ENCODE measurements at places on chromosomes 16 and 17. TPM values are rescaled to one million over a fixed set of nuclear protein-coding genes. Genes with fewer than 3 reads are reported as not detected.

DNA sequence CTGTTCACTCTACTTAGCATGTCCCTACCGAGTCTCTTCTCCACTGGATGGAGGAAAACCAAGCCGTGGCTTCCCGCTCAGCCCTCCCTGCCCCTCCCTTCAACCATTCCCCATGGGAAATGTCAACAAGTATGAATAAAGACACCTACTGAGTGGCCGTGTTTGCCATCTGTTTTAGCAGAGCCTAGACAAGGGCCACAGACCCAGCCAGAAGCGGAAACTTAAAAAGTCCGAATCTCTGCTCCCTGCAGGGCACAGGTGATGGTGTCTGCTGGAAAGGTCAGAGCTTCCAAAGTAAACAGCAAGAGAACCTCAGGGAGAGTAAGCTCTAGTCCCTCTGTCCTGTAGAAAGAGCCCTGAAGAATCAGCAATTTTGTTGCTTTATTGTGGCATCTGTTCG lies 2.8 kb upstream of the LPCAT2 start:
- no peak for DNase-seq

- no peak for DNase-seq
These were observed 5.7 kb upstream of the PRPSAP1 start for GRCh38 chr17:76359375-76359774.

GRCh38 chr17:78356101-78356713 lies 3.7 kb downstream of the SOCS3 start:
- DNase-seq = peak; percentile 89

DNA sequence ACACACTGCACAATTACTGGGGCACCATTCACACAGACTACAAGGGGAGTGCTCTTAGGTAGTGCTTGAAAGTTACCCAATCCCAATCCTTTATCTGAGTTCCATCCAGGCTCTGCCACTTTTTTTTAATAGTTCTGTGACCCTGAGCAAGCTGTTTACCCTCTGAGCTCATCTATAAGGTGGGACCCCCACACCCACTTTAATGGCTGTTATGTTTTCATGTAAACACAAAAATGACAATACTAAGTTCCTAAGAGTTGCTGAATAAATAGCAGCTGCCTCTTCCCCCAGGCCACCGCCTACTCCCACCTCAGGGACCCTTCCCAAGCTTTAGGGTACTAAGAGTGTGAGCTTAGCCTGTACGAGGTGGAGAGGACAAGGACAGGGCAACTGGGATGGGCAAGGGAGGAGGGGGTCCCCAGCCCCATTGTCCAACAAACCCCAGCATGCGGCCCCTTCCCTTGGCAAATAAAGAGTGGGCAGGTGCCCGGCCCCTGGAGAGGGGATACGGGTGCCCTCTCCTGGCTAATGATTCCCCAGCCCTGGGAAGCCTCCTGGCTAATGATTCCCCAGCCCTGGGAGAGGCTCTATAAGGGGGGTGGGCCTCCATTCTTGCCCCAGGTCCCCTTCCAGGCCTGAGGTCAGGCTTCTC lies 14.6 kb downstream of the SLC13A2 start:
- no peak for DNase-seq

DNA sequence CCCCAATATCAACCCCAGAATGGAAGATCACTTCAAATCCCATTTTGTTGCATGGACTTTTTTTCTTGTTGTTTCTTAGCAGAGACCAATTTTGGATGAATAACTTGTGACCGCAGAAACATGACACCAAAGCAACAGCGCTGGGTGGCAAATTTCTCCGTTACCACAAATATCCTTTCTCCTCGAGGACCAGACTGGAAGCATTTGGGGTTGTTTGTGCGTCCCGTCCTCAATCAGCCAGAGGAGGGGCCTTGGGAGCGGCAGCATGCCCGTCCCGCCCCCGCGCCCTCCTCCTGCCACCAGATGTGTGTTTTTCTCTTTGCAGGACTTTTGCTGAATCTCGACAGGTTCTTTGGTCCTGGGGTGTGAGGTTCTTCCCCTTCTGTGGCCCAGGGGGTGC lies 282.5 kb upstream of the FOXF1 start:
- no peak for DNase-seq

DNA sequence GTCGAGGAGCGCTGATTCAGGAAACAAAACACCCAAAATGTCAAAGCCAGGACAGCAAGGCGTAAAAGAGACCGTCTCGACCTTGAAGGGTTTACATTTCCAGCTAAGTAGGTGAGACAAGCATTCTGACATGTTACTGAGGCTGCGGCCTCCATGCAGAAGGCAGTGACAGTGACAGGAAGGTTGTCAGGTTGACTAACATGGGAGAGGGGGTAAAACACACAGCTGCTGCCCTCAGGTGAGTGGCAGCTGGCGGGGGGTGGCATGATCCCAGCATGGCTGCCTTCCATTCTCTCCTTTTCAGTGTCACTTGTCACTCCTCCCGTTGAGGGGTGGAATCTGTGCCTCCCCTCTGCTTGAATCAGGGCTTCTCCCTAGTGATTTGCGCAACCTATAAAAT lies 31.9 kb upstream of the CRHR1 start:
- DNase-seq = no peak

DNA sequence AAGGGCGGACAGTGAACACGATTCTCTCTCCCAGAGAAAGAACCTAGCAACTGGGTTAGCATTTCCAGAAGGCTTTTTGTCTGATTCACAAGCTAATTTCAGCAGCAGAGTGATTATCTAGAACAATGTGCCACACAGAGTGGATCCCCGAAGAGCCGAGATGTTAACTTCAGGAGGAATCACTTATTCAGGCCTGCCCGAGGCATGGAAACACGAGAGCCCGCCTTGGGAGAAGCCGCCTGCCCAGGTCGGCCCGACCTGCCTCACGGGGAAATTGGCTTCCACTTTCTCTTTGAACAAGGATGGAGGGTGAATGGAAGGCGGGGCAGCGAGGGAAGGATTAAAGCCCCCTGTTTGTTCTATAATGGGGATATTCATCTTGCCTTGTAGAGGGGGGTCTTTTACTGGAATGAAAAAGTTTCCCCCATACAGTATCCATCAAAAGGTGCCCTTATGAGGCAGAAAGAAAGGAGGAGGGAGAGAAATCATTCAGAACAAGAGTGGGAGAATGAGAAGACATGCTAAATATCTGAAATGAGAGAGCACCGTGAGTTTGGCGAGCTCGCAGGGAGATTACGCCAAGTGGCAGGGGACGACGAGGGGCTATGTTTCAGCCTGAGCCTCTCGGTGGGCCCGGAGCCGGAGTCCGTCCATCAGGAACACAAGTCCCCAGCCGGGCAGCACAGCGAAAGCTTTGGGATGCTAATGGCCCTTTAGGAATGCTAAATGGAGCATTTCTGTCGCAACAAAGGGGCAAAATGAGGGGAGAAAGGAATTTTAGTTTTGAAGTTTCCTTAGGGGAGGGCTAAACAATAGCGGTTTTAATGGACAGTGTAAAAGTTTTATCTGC lies 33.0 kb downstream of the NTN1 start:
- DNase-seq = no peak

The NEURL4 gene
- total RNA-seq = 9.8 TPM

DNA sequence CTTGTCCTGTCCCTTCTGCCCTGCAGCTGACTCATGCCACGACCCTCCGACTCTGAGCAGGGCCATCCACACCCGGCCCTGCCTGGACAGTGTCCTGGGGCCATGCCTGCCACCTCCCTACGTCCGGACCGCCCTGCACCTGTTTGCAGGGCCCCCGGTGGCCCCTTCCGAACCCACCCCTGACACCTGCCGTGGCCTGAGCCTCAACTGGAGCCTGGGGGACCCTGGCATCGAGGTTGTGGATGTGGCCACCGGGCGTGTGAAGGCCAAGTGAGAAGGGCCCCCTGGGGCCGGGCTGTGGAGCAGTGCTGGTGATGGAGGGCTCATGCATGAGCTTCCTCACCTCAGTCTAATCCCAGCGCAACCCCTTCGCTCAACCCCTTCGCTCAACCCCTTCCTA lies 5.1 kb downstream of the ADAD2 start:
- DNase-seq = no peak

- DNase-seq = no peak
These were observed 4.0 kb downstream of the PRSS53 start for GRCh38 chr16:31084584-31085302.

GRCh38 chr16:9138731-9139501 lies 47.5 kb downstream of the HAPSTR1 start:
- peak; percentile 43 for DNase-seq

The KRT17 gene
- total RNA-seq = 0.29 TPM

GRCh38 chr17:74798239-74798707 lies 22.1 kb upstream of the NAT9 start:
- peak; percentile 70 for DNase-seq

- DNase-seq = no peak
These were observed 1.8 kb upstream of the PRSS22 start for GRCh38 chr16:2859686-2860265.

- DNase-seq = no peak
These were observed 686 bp upstream of the MTSS2 start for GRCh38 chr16:70686376-70687101.

GRCh38 chr16:53768593-53768992 lies 64.6 kb downstream of the FTO start:
- peak; percentile 82 for DNase-seq

- DNase-seq = no peak
These were observed 11.8 kb downstream of the TEX14 start for GRCh38 chr17:58680038-58680369.

DNA sequence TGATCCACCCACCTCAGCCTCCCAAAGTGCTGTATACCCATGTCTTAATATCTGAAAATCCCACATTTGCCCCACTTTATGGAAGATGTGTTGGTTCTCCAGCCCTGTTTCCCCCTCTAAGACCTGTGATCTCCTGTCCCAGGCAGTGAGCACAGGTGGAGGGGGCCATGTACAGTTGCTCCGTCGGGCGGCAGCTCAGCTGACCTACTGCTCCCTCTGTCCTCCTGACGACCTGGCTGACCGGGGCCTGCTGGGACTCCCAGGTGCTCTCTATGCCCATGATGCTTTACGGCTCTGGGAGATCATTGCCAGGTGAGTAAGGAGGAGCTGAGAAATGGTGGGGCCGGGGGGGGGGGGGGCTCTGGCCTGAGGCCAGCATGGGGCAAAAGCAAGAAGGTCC lies 6.7 kb upstream of the RNASEK start:
- no peak for DNase-seq

DNA sequence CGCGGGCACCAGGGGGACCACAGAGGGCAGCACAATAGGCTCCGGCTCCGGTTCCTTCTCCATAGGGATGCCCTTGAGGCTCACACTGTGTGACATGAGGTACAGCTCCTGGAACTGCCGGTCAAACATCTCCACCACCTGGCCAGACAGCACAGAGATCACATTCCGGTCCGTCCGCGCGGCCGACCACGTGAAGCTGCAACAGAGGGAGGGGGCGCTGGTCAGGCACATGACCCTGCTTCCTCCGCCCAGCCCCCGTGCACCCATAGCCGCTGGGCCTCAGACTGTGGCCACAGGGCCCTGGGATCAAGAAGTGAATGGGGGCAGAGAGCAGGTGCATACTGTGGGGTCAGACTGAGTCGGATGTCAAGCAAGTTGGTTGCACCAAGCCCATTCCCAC lies 25.9 kb downstream of the FAM83G start:
- DNase-seq = no peak

The MYH3 gene
- total RNA-seq = 5.6 TPM

DNA sequence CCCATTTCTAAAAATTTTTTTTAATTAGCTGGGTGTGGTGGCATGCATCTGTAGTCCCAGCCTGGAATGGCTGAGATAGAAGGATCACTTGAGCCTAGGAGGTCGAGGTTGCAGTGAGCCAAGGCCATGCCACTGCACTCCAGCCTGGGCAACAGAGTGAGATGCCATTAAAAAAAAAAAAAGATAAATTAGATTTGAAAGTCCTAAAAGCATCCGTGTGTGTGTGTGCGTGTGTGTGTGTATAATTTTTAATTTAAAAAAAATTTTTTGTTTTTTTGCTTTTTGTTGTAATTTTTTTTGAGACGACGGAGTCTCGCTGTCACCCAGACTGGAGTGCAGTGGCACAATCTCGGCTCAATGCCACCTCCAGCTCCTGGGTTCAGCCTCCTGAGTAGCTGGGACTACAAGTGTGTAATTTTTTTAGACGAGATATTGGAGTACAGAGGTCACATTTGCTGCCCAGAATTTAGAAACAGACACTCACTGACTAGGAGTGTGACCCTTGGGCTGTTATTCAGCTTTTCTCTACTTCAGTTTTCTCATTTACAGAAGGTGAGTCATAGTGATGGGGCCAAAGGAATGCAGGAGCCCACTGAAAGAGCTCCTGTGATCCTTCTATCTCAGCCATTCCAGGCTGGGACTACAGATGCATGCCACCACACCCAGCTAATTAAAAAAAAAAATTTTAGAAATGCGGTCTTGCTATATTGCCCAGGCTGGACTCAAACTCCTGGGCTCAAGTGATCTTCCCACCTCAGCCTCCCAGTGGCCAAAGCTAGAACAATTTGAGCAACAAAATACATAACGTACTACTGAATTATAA lies 25.5 kb upstream of the TBX4 start:
- DNase-seq = peak; percentile 96

- DNase-seq = no peak
These were observed 56.3 kb upstream of the ARL4D start for GRCh38 chr17:43342589-43342890.

The CDC27 gene
- total RNA-seq = 93.1 TPM

- peak; percentile 83 for DNase-seq
These were observed 2.8 kb upstream of the XAF1 start for GRCh38 chr17:6753006-6753445.

The CTRL gene
- 0.33 TPM for total RNA-seq

DNA sequence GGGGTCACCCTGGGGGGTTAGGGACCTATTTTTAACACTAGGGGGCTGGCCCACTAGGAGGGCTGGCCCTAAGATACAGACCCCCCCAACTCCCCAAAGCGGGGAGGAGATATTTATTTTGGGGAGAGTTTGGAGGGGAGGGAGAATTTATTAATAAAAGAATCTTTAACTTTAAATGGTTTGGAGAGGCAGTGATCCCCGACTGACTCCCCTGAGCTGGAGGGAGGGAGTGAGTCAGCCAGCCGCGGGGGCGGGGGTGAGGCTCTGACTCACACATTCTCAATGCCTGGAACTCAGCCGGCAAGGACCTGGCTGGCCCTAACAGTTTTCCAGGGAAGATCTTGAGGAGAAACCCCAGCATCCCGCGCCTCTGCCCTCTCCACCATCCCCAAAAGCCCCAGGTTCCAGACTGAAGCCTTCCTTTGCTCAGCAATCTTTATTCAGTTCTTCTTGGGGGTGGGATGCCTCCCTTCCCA lies 1.5 kb downstream of the HCFC1R1 start:
- peak; percentile 97 for DNase-seq

The CDR2L gene
- total RNA-seq = 24.0 TPM

The SKAP1 gene
- total RNA-seq = not detected

GRCh38 chr16:12498077-12498476 lies 305.6 kb downstream of the CPPED1 start:
- DNase-seq = no peak

GRCh38 chr16:12728469-12728868 lies 75.2 kb downstream of the CPPED1 start:
- DNase-seq = peak; percentile 44

The LITAFD gene
- not detected for total RNA-seq

The HCRT gene
- not detected for total RNA-seq

DNA sequence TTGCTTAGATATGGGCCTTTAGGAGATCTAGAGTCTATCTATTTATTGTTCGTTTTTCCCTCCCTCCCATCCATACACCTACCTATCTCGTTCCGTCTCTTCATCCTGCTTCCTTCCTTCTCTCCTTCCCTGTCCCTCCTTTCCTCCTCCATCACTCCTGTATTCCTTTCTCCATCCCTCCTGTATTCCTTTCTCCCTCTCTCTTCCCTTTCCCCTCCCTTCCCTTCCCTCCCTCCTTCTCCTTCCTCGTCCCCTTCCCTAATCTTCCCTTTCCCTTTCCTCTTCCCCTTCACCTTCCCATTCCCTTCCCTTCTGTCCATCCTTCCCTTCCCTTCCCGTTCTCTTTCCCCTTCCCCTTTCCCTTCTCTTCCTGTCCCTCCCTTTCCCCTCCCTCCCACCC lies 10.6 kb downstream of the GP2 start:
- no peak for DNase-seq

- no peak for DNase-seq
These were observed 81.4 kb downstream of the C17orf67 start for GRCh38 chr17:56752263-56752836.
